ENCODE measurements at places on chromosomes 12 and 14. TPM values are rescaled to one million over a fixed set of nuclear protein-coding genes. Genes with fewer than 3 reads are reported as not detected.

DNA sequence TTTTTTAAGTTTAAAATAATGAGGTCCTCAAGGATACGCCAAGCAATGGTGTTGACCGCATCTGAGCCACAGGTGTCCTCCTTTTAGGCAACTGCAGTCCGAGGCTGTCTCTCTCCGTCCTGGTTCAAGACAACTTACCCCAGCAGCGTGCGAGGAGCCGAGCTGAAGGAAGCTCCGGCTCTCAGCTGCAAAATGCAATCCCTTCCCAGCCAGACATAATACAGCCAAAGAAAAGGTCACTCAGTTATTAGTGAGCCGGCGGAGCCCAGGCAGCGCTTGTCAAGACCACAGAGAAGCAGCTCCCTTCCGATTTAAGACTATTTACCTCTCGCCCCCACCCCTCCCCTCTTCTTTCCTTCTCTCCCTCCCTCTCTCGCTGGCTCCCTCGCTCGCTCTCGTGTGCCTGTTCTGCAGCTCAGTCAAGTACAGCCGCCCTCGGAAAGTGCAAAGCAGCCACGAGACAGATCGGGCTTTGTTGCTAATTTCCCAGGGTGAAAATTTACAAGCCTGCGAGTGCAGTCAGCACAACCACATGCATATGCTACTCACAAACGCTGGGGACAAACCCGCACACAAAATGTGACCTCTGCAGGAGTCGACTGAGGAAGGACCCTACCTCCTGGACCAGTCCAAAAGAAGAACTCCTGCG is 363 bp upstream of the LMO3 start:
- peak overlapping the region; percentile 58 for H3K27ac ChIP-seq
- peak; percentile 72 for DNase-seq
- H3K36me3 ChIP-seq, result no peaks in the 10 kb centered on the region
- peaks cover 41% of the 10 kb centered on the region for H3K27me3 ChIP-seq
- peaks cover 24% of the 10 kb centered on the region for H3K4me1 ChIP-seq

The PITPNM2 gene
- total RNA-seq, result 3.7 TPM

DNA sequence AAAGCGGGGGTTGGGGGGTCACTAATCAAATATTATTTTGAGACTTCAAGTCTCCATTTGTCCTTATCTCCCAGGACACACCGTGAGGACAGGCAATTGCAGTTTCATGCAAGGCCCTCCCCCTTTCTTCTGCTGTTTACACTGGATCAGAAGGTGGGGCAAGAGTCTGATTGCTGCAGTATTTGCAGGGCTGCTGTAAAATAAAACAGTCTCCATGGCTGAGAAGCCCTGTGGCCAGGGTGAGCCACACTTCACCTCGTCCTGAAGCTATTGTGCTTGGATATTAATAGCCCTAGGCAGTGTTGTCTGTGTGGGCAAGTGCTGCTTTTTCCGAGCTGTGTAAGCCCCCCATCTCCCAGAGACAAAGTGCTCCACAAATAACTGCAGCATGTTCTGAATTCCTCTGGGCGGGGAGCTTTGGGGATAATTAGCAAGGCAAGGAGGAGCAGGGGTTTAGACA is 187.4 kb upstream of the NTF3 start:
- DNase-seq, result peak; percentile 90
- no peak overlapping the region for H3K4me3 ChIP-seq
- no peaks in the 10 kb centered on the region for H3K36me3 ChIP-seq
- peaks cover 42% of the 10 kb centered on the region for H3K4me1 ChIP-seq

DNA sequence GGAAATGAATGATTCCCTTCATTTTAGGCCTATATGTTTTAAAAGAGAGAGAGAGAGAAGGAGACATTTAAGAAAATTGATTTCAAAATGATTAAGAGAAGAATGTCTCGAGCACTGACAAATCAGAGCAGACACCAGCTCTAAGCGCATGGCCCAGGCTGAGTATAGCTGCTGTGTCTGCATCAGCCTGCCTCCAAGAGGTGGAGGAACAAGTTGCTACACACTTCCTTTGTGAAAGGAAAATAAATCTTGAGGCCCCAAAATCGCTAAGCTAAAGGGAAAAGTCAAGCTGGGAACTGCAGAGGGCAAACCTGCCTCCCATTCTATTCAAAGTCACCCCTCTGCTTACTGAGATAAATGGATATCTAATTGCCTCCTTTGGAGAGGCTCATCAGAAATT is 728.7 kb upstream of the TMEM132C start:
- no peaks in the 10 kb centered on the region for H3K27me3 ChIP-seq
- DNase-seq, result no peak
- H3K4me3 ChIP-seq, result no peak overlapping the region
- H3K27ac ChIP-seq, result no peak overlapping the region
- H3K4me1 ChIP-seq, result peaks cover 6% of the 10 kb centered on the region

The ZNF84 gene
- total RNA-seq, result 18.4 TPM

- no peak overlapping the region for H3K27ac ChIP-seq
- H3K4me3 ChIP-seq, result no peak overlapping the region
- DNase-seq, result no peak
- H3K36me3 ChIP-seq, result no peaks in the 10 kb centered on the region
- no peaks in the 10 kb centered on the region for H3K27me3 ChIP-seq
Measured at GRCh38 chr14:93302688-93303581, 29.9 kb downstream of the BTBD7 start.

GRCh38 chr14:74630881-74631690 is 19.0 kb upstream of the LTBP2 start:
- no peak for DNase-seq
- H3K36me3 ChIP-seq, result no peaks in the 10 kb centered on the region
- peaks cover 11% of the 10 kb centered on the region for H3K4me1 ChIP-seq
- no peak overlapping the region for H3K4me3 ChIP-seq
- no peaks in the 10 kb centered on the region for H3K27me3 ChIP-seq
- no peak overlapping the region for H3K27ac ChIP-seq

- peaks cover 4% of the 10 kb centered on the region for H3K4me1 ChIP-seq
- no peaks in the 10 kb centered on the region for H3K27me3 ChIP-seq
- H3K27ac ChIP-seq, result no peak overlapping the region
- no peak overlapping the region for H3K4me3 ChIP-seq
- H3K36me3 ChIP-seq, result no peaks in the 10 kb centered on the region
Measured at GRCh38 chr12:88868050-88868449, 287.8 kb upstream of the KITLG start.

The KRT78 gene
- total RNA-seq, result not detected

- DNase-seq, result no peak
- H3K36me3 ChIP-seq, result peaks cover 3% of the 10 kb centered on the region
- no peak overlapping the region for H3K27ac ChIP-seq
- peaks cover 31% of the 10 kb centered on the region for H3K4me1 ChIP-seq
- H3K27me3 ChIP-seq, result no peaks in the 10 kb centered on the region
- no peak overlapping the region for H3K4me3 ChIP-seq
Measured at GRCh38 chr14:54577494-54577893, 10.6 kb downstream of the SAMD4A start.

- H3K4me3 ChIP-seq, result no peak overlapping the region
- peaks cover 11% of the 10 kb centered on the region for H3K4me1 ChIP-seq
- DNase-seq, result no peak
- no peak overlapping the region for H3K27ac ChIP-seq
- H3K27me3 ChIP-seq, result no peaks in the 10 kb centered on the region
- no peaks in the 10 kb centered on the region for H3K36me3 ChIP-seq
Measured at GRCh38 chr14:32818581-32818980, 120.1 kb upstream of the NPAS3 start.

- DNase-seq, result no peak
- no peak overlapping the region for H3K27ac ChIP-seq
- H3K36me3 ChIP-seq, result no peaks in the 10 kb centered on the region
- H3K27me3 ChIP-seq, result no peaks in the 10 kb centered on the region
- no peaks in the 10 kb centered on the region for H3K4me1 ChIP-seq
Measured at GRCh38 chr12:112964067-112964670, 14.2 kb upstream of the OAS2 start.

GRCh38 chr12:83971781-83972180 is 940.8 kb downstream of the SLC6A15 start:
- no peak overlapping the region for H3K4me3 ChIP-seq
- H3K27ac ChIP-seq, result no peak overlapping the region
- H3K36me3 ChIP-seq, result no peaks in the 10 kb centered on the region
- H3K4me1 ChIP-seq, result no peaks in the 10 kb centered on the region

DNA sequence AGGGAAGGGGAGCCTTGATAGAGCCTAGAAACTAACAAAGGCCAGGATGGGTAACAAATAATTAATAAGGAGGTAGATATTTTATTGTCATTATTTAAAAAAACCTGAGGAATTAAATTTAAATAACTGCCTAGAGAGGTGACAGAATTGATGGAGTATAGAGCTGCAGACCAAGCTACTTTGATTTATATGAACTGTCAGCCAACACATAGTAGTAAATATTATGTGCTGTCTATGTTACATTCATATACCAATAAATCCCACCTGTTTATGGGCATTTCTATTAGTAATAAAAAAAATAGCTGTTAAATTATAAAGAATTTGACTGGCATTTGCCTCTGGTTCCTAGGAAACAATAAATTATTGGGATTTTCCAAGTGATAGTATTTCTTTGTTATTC is 37.7 kb downstream of the TSPAN19 start:
- no peak for DNase-seq
- H3K27ac ChIP-seq, result no peak overlapping the region
- H3K27me3 ChIP-seq, result no peaks in the 10 kb centered on the region
- H3K36me3 ChIP-seq, result no peaks in the 10 kb centered on the region

- H3K4me3 ChIP-seq, result no peak overlapping the region
- no peaks in the 10 kb centered on the region for H3K4me1 ChIP-seq
- no peak overlapping the region for H3K27ac ChIP-seq
Measured at GRCh38 chr14:29077916-29078315, 311.3 kb downstream of the FOXG1 start.

GRCh38 chr12:39886106-39886505 is 219.8 kb downstream of the SLC2A13 start:
- no peak overlapping the region for H3K4me3 ChIP-seq
- H3K27me3 ChIP-seq, result no peaks in the 10 kb centered on the region
- no peaks in the 10 kb centered on the region for H3K4me1 ChIP-seq
- no peak for DNase-seq
- no peak overlapping the region for H3K27ac ChIP-seq
- no peaks in the 10 kb centered on the region for H3K36me3 ChIP-seq
